PC-9 (cell line): ENCODE measurements at places on chromosomes 6 and 20. TPM values are rescaled to one million over a fixed set of nuclear protein-coding genes. Genes with fewer than 3 reads are reported as not detected.
A peak's percentile ranks its signal among the peaks of the same experiment; 100 is the strongest.

GRCh38 chr6:73050706-73051105, 174.6 kb downstream of the KHDC1L start:
- no peak for DNase-seq

SLC22A23 gene
- 13.5 and 16.3 TPM in 2 replicates for total RNA-seq

TP53TG5 gene
- 0.23 TPM in 1 of 2 replicates, not detected in the other for total RNA-seq

FLRT3 gene
- total RNA-seq = 0.70 and 0.95 TPM in 2 replicates

GRCh38 chr6:76770281-76770680, 693.0 kb downstream of the HTR1B start:
- DNase-seq = no peak

JPH2 gene
- 41.1 and 58.8 TPM in 2 replicates for total RNA-seq

PGC gene
- not detected in 2 replicates for total RNA-seq

MSH5 gene
- 50.0 and 68.8 TPM in 2 replicates for total RNA-seq

GRCh38 chr20:43432498-43432897, 25.2 kb upstream of the SRSF6 start:
- no peak for DNase-seq

DNA sequence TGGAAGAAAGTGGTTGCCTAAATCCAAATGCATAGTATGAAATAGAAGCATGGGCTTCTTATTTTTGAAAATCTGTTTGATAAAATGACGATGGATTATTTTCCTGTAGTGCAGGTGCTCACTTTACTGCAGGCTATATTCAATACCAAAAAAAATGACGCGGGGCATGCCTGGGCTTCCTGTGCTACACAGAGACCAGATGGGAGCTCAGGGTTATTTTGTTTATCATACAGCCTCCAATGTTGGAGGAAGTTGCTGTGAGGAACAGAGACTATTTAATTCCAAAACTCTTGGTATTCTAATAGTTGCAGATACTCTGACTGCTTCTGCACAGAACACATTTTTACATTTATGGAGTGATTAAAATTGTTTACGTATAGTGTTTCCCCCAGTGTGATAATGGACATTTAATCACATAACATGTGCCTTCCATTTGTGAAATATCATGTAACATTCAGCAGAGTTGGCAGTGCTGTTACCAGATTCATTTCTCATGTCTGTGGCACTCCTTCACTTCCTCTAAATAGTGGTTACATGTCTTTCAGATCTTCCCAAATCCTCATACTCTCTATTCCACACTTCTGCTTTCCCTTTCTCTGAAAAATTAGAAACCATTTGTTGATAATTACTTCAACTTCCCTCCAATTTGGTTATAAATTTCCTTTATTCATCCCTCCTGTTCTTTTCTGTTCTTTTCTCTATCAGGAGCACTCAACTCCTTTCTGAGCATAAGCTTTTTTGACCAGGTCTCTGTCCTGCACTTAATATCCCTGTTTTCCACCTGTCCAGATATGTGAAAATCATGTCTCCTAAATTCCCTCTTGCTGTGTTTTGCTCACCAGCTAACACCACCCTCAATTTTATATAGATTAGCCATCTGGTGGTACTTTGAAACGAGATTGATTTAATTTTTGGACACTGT, 121.6 kb downstream of the ADGRB3 start:
- no peak for DNase-seq

DNA sequence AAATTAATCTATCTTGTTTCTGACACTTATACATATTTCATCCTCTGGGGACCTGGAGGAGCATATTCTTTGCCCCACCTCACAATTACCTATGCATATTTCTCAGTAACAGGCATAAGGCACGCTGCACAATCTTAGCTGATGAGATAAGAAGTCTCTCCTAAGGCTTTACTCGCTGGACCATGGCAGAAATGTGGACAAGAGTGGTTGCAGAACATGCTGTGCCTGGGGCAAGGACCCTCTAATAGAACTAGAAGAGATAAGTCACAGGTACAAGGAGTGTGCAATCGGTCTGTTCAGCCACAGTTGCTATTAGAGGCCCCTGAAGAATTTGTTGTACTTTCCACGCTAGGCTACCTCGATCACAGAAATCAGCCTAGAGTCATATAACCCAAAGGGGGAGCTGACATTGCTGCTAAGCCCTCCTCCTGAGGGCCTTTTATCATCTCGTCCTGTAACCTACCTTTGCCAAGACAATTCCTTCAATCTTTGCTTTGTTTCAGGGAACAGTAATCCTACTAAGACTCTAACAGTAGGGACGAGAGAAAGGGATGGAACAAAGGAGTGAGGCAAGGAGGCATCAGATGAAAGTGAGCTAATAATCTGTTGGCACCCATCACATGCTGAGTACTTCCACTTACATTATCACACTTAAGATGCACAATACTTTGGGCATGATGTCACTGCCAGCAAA, 16.1 kb upstream of the DEFB129 start:
- DNase-seq = no peak

SLC4A11 gene
- 46.1 and 57.8 TPM in 2 replicates for total RNA-seq

MAPK14 gene
- 60.4 and 70.7 TPM in 2 replicates for total RNA-seq

DNA sequence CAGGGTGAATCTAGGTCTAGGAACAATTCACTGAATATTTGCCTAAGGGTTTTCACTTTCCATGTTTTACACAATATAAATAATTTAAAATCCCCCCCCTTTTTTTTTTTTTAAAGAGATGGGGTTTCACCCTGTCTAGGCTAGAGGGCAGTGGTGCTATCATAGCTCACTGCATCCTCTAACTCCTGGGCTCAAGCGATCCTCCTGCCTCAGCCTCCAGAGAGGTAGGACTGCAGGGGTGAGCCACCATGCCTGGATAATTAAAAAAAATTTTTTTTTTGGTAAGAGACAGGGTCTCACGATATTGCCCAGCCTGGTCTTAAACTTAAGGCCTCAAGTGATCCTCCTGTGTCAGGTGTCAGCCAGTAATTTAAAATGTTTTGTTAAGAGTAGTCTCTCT, 17.8 kb downstream of the QKI start:
- DNase-seq = no peak

DNA sequence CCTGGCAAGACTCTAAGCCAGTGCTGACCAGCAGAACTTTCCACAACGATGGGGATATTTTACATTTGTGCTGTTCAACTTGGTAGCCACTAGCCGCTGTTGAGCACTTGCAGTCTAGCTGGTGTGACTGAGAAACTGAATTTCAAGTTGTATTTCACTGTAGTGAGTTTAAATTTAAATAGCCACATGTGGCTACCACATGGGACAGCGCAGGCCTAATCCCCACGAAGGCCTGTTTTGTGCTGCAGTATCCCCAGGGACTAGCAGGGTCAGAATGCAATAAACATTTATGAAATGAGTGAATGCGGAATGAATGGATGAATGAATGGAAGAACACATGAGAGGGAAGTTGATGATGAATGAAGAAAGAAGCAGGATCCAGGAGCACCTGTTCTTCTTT, 115.8 kb downstream of the TRERF1 start:
- no peak for DNase-seq

GATA5 gene
- total RNA-seq = 0.96 and 2.1 TPM in 2 replicates

GRCh38 chr6:124679387-124679786, 282.9 kb upstream of the RNF217 start:
- DNase-seq = no peak

KCNB1 gene
- 0.04 TPM in 1 of 2 replicates, not detected in the other for total RNA-seq

GRCh38 chr6:14705841-14706377, 540.0 kb upstream of the JARID2 start:
- no peak for DNase-seq

CYP21A2 gene
- 0.33 TPM in 1 of 2 replicates, not detected in the other for total RNA-seq

ZNF334 gene
- total RNA-seq = 3.7 and 3.8 TPM in 2 replicates

RPP40 gene
- 16.0 and 21.0 TPM in 2 replicates for total RNA-seq

GRCh38 chr6:118890997-118891790, 2.8 kb upstream of the ASF1A start:
- DNase-seq = no peak

GRCh38 chr6:1610497-1611321, 994 bp downstream of the FOXC1 start:
- peak; percentile 32 for DNase-seq

- no peak for DNase-seq
Observed at GRCh38 chr20:39294137-39294725, 332.1 kb downstream of the DHX35 start.

CFAP206 gene
- 2.9 and 3.2 TPM in 2 replicates for total RNA-seq

DNA sequence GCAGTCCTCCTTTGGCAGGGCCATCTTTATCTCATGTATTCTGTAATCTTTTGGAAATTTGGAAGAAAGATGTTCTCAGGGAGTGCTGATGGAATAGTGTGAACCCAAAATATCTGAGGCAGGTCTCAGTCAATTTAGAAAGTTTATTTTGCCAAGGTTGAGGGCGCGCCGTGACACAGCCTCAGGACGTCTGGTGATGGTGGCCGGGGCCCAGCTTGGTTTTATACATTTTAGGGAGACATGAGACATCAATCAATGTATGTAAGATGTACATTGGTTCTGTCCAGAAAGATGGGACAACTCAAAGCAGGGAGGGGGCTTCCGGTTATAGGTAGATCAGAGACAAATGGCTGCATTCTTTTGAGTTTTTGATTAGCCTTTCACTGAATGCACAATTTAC, 89.8 kb downstream of the ERMARD start:
- no peak for DNase-seq

- DNase-seq = no peak
Observed at GRCh38 chr20:38939686-38940085, 13.5 kb downstream of the FAM83D start.

DNA sequence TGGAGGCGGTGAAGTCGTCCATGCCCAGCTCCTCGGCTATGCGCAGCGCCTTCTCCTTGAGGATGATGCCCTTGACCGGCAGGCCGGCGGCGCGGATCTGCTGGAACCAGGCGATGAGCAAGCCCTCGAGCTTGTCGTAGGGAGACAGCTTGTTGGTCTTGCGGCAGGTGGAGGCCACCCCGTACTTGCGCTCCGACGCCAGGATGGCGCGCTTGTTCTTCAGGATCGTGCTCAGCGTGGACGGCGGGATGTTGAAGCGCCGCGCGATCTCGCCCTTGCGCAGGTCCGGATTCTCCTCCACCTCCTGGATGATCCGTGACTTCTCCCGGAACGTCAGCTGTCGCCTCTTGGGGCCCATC, 435 bp downstream of the CENPB start:
- peak; percentile 53 for DNase-seq

DNA sequence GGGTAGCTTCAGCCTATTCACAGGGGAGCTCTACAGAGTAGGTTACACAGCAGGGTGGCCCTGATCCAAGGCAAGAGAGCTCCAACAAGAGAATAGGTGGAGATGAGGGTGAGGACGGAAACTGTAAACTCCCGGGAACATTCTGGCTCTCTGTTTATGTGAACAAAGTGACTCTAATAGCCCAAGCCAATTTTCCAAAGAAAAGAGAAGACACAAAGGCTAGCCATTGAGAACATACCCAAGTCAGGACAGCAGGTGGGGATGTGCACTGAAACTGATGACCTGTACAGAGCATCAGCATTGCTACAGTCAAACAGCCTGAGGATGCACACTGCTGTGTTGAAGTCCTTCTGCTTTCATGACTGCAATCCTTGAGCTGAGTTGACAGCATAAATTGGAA, 136.0 kb upstream of the TOP1 start:
- no peak for DNase-seq

- DNase-seq = peak; percentile 89
Observed at GRCh38 chr6:4606821-4607704, 169.1 kb upstream of the CDYL start.

GRCh38 chr20:2703716-2704475, 11.3 kb downstream of the EBF4 start:
- DNase-seq = no peak
